ENCODE measurements at places on chromosomes 16 and 17.

DNA sequence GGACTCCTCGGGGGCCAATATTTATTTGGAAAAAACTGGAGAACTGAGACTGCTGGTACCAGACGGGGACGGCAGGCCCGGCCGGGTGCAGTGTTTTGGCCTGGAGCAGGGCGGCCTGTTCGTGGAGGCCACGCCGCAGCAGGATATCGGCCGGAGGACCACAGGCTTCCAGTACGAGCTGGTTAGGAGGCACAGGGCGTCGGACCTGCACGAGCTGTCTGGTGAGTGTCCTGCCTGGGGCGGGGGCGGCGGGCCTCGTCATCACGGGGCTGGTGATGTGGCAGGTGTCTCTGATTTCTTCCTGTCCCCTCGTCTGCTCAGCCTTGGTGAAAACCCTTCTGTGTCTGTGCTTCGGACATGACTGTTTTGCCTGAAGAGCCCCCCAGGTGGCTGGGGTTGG lies 5.7 kb downstream of the METRNL start:
- DNase-seq: no peak

- peak; percentile 36 for DNase-seq
These were observed 591 bp upstream of the TNFSF13 start for GRCh38 chr17:7557775-7558543.

- no peak for DNase-seq
These were observed 1135.3 kb upstream of the CDH8 start for GRCh38 chr16:63171545-63171944.

DNA sequence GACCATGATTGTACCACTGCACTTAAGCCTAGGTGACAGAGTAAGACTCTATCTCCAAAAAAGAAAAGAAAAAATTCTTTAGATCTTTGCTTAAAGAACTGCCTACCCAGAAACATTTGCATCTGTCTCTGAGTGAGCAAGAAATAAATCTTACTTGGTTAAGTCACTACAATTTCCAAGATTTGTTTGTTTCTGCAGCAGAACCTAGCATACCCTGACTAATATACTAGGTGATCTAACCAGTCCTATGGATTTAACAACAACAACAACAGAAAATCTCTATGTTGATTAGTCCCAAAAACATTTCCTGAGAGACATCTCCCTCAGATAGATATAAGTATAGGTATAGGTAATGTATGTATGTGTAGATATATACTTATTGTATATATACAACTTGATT lies 549.3 kb upstream of the PSMD7 start:
- DNase-seq: no peak

DNA sequence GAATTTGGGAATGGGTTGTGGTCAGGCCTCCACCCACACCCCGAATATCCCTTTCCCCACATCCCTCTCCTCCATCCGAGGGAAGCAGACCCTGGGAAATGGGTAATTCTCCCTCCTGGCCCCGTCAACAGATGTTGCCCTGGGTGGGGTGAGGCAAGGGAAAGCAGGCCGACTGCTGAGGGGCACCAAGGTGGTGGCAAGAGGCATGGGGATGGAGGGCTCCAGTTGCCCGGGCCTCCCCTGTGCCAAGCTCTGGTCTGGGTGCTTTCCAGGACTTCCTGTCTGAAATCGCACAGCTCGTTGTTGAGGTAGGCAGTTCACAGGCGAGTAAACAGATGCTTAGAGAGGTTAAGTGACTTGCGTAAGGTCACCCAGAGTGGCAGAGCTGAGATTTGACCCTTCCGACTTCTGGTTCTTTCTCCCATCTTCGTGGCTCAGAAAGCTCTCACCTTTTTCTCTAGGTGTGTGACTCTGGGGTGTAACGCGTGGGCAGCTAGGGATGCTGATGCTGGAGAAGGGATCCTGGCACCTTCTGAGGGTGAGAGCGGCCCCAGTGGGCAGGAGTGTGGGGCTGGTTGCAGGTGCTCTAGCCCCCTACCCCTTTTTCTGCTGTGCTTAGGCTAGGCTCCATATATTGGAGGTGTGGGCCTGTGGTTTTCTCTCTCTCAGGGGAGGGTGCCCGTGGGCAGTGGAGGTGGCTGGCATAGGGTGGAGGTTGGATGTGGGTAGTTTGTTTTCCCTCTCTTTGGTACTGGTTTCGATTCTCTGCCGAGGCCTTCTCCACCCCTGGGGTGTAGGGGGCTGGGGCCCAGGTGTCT lies 17.2 kb downstream of the RARA start:
- peak; percentile 76 for DNase-seq
